Left colon (tissue), 2 donors: ENCODE measurements at places on chromosomes 6 and 20.

- DNase-seq: no peak
Observed at GRCh38 chr6:52409499-52409898, 10.6 kb upstream of the EFHC1 start.

DNA sequence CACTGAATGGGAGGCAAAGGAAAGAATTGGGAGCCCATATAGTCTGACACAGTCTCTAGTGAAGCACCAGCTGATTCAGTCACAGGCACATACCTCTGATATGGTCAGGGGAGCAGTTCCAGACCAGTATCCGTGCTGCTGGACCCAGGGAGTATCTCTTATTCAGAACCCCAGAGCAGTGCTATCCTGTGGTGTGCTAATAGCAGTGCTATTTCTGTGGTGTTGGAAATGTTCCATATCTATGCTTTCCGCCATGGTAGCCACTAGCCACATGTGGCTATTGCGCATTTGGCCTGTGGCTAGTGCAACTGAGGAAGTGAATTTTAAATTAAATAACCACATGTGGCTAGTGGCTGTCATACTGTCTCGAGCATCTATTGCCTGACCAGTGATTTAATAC, 11.0 kb downstream of the SCUBE3 start:
- no peak for DNase-seq

- DNase-seq: no peak
Observed at GRCh38 chr6:151216804-151217203, 23.0 kb upstream of the AKAP12 start.

DNA sequence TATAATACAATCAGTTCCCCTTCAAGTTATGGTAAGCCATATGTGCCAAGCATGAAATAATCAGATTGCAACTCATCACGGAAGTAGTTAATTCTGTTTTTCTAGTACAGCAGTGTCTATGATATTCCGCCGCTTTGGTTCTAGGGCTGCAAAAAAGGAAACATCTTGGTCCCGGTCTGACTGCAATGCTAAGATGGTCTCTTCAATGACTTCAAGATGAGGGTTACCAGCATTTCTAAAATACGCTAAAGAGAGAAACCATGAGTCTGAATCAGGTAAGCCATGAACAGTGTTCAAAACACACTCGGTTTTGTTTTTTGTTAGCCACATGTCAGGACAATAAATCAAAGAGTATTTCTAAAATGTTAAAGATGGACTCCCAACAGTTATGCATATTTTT, 3.2 kb upstream of the ANKRD60 start:
- DNase-seq: no peak

DNA sequence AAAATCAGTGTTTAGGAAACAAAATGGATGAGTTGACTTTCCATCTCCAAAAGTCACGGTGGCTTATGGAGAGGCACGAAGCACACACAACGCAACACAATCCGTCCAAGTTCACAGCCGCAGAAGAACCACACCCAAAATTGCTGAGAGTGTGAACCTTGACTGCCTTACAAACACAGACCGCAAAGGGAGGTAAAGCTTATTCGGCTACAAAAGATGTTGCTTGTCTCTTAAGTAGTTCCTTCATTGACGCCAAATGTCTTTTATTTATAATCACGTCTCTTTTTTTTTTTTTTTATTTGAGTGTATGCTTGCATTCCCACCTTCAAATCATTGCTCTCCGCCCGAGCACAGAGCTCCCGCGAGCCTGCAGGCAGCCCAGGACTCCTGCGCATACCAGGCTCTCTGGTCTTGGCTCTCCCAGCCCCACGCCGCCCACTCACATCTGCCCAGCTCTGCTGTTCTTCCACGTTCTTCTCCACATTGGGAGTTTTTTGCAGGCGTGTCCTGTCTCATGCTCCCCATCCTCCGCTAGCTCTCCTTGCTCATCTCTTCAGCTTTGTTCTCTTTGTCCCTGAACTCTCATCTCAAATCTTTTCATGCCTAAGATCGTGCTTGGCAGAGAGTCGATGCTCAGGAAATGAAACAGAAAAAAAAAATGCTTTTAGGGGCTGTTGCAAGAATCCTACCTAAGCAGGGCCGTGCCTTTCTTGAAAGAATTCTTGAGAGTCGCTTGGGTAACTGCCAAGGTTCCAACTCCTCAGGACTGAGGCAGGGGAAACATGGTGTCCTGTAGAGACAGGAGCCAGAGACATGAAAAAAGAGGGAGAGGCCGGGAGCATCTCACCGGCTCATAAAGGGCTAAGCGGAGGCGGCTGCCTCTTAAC, 25.8 kb downstream of the LY86 start:
- no peak for DNase-seq

DNA sequence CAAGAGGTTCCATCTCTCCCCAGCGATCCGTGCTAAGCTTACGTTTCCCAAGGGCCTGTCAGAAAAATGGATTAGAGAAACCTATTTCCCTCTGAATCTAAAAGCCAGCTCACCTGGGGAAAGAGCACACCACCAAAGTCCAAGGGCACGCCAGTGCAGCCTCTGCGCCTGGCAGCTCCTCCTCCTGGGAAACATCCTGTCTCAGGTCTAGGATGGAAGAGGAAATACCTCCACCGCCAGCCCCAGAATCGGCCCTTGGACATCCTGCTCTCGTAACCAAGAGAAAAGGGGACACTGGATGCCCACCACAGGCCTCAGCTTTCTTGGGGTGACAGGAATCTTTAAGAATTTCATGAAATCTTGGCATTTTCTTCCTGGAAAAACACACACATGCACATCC, 18.7 kb downstream of the RAMACL start:
- DNase-seq: no peak
